ENCODE measurements at places on chromosomes 2 and 18.

DNA sequence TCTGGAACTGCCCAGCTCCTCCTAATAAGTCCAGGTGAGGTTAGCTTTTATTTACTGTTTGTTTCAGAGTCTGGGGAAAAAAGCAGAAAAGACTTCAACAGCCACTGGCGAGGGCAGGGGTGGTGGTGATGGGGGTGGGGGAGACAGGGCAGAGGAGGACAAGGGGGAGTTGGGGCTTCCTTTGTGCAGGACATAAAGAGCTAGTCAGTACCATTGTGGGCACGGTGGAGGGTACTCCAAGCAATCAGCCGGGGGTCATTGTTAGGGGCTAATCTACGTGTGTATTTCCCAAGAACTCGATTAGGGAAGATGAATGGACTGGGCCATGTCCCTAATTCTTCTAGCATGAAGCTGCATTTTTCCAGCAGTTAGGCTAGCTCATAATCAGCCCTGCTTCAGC is 2.8 kb upstream of the RAX start:
- no peak for DNase-seq

DNA sequence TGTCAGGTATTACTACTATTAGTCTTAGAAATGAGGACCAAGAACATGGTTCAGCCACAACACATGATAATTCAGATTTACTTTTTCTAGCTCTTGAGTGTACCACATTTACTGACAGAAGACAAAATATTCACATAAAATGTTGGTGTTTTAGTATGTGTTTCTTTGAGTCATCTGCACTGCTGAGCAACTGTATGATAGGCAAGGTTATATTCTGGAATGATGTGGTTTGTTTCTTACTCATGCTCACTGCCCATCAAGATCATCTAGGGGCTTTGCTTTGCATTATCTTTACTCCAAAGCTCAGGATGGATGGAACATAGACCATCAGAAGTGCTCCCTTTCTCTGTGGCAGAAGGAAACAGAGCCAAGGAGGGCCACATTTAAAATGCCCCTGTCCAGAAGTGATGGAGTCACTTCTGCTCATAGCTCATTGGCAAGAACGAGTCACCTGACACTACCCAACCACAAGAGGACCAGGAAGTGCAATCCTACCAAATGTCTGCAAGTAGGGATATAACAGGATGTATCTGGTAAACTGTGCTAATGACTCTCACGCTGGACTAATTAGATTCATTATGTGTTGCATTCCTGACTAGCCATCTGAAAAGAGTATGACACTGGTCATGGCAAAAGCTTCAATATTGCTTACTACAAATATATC is 81.5 kb downstream of the DIS3L2 start:
- no peak for DNase-seq

DNA sequence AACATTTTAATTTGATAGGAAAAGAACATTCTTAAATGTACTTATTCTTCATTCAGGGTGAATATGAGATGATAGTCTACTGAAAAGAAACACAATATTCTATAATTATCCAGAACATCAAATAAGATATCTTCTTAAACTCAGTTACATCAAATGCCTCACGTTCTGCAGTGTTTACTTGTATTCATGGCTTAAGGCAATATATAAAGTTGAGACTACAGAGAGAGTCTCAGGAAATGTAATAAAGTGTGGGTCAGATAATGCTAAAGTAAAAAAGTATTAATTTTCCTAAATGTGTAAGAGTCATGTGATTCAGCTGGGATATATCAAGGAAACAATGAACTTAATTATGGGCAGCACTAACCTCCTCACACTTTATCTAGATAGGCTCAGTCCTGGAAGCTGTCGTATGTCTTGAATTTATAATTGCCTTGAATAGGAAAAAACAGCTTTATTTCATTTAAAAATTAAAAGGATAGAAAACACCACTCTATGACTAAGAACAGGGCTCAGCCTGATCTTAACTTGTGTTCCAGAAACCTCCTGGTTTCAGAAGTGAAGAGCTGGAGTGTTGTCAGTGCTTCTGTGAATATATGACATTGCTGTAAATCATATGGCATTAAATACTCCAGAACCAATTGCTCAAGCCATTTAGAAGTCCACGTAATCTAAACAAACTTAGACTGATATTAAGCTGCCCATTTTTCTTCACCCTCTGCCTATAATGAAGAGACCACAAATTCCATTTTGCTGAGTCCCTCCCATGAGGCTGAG is 240.2 kb downstream of the FSIP2 start:
- no peak for DNase-seq

DNA sequence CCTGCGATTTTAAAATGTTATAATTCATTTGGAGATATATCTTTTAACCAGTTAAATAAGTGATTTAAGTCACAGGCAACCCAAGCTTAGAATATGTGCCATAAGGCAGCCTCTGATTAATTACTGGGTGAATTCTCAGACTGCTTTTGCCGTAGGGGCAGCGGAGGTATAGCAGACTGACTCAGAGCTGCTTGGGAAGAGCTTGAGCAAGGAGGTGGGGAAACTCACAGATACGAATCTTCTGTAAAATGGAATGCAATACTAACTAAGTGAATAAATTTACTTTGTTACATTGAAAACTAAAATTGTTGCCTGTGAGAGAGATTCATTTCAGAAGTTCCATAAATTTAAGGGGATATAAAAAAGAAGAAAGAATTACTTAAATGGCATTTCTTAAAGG is 115.4 kb downstream of the KYNU start:
- DNase-seq: no peak

DNA sequence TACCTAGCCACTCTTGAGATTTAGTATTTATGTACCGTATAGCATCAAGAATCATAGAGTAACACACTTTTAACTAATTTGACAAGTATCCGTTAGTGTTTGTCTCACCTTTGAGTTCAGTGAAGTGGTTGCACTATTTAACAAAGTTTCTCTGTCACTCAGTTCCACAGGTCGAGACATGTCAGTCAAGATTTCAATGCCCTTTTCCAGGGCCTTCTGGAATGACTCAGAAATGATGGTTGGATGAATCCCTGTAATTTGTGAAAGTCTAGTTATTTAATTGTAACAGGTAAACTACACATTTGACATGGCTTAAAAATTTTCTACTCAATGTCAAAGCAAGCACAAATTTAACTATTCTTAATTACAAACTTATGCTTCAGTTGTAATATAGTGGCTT is 9.7 kb downstream of the CCT4 start:
- no peak for DNase-seq

- DNase-seq: no peak
Observed at GRCh38 chr2:105609746-105610402, 134.8 kb upstream of the NCK2 start.

DNA sequence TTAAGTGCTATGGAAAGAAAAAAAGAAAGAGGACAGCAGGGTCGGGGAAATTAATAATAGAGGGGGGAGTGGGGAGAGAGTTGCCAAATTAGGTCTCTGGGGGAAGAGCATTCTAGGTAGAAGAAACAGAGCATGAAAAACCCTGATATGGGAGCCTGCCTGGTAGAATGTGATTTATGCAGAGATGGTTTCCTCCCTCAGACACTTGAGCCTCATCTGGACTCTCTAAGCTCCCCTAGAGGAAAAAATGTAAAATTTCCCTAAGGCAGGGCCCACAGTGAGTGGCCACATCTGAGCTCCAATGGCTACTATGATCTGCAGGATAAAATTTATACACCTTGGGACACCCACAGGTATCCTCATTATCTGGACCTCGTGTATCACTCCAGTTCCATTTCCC is 20.6 kb upstream of the EPAS1 start:
- DNase-seq: no peak

DNA sequence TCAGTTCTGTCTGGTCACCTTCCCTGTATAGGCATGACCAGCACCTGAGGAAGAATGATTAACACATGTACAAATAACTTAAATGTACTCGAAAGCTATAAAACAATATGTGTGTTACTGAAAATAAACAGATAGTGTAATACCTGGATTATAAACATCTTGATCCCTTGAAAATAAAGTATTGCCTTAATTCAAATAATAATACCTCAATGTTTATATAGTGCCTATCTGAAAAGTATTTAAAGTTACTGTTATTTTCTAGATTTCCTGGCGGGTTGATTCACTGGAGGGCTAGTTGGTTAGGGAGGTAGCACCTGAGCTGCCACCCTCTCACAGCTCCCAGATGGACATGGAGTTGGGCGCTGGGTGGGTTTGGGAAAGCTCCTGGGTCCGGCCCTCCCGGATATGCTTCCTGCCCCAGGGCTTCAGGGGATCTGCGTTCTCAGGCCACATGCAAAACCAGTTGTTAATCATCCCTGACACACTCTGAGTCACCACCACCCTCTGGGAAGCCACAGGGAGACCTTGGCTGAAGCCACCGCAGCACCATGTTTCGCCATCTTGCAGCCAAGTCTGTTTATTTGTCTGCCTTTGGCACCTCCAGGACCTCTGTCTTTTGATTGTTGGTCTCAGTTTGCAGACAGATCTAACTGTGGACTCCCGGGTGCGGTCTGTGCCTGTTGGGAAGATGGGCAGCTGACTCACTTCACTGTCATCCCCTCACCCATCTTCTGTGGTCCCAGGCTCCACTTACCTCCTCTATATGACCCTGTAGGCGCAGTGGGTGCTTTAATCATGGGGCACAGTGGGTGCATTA is 35.3 kb downstream of the RAB31 start:
- no peak for DNase-seq

DNA sequence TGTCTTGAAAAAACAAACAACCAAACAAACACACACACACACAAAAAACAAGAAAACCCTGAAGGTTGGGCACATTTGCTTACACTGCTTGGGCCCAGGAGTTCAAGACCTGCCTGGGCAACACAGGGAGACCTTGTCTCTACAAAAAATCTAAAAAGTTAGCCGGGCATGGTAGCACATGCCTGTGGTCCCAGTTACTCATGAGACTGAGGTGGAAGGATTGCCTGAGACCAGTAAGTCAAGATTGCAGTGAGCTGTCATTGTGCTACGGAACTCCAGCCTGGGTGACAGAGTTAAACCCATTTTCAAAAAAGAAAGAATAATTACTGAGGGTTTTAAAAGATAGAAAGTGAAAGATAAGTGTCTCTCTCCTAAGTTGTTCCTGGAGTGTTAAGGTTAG is 103.4 kb downstream of the MBD5 start:
- no peak for DNase-seq

- DNase-seq: no peak
Observed at GRCh38 chr18:23259701-23260681, 124.7 kb downstream of the CABLES1 start.

DNA sequence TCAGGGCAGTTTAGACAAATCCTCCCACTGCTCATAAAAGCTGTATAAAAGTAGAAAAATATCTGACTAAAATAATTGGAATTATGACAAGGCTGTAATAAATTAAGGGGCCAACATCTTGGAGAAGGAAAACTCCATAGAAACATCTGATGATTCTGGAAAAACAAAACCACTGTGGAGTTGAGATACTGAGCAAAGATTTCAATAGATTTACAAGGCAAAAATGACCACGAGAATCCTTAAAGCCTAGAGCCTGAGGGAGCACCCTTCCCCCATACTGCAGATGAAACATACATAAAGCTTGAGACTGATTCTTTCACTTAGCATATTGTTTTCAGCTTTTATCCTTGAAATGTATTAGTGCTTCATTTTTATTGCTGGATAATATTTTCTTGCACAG is 286.4 kb upstream of the MMADHC start:
- DNase-seq: no peak

DNA sequence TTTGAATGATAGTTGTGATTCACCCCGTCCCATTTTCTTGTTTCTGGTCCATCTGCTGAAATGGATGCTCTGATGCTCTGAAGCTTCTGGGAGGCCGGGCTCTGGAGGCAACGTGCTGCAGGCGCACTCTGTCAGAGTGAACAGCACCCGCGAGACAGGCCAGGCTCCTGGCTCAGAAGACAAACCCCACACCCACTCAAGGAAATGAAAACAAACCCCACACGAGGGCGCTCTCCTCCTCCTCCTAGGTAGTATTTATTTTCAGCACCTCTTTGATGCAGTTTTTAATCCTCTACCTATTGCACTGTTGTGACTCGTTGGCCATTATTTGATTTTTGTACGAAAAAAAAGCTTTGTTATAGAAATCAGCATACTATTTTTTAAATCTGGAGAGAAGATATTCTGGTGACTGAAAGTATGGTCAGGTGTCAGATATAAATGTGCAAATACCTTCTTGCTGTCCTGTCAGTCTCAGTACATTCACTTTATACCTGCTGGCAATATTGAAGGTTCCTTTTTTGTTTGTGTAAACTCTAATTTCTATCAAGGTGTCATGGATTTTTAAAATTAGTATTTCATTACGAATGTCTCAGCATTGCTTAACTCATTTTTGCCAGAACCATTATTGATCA is 10.3 kb upstream of the CHST10 start:
- DNase-seq: peak; percentile 58

DNA sequence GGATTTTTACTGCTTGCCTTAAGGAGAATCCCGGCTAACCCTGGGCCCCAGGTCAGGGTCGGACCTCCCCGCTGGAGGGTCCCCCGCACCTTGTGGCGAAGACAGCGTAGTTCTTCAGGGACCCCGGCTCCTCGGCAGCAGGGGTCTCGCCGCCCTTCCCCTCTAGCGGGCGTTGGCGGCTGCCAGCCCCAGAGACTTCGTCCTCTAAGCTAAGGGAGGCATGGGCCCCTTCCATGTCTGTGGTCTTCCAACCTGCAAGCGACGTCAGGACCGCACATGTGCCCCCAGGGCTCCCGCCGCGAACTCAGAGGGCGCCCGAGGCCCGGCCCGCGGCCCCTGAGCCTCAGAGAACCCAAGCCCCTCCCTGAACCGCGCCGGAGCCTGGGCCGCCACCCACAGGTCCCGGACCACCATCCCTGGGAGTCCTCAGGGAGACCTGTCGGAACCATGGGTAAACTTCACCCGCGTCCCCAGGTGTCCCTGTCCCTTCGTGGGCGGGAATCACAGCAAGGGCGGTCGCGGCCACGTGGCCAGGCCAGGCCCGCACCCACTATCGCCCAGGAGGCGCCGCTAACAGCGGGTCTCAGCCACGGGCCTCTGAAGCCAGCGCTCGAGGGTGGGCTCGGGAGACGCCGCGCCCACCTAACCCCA is 562 bp downstream of the ANKMY1 start:
- DNase-seq: no peak

DNA sequence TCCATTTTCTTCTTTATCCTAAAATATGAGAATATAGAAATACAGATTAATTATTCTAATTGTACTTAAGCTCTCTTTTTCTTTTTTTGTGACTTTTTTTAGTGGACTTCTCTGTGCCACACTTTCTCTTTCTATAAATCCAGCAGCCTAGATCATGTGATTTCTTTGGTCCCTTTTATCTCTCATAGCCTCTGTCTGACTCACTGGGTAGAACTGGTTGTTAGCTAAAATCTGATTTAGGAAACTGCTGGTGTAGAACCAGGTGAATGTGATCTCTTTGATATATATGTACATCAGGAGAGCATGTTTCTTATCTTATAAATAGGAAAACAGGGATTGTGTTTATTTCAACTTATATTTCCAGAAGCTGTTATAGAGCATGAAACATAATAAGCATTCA is 54.9 kb downstream of the VRK2 start:
- DNase-seq: no peak

- DNase-seq: no peak
Observed at GRCh38 chr2:67717692-67718091, 320.6 kb downstream of the ETAA1 start.

- no peak for DNase-seq
Observed at GRCh38 chr2:127001751-127002150, 103.1 kb downstream of the TEX51 start.

Data from activated T-cell treated with anti-CD3 and anti-CD28 coated beads for 48 hours (primary cell).